ENCODE measurements at places on chromosomes 4 and X.

- no peak for DNase-seq
Observed at GRCh38 chrX:103776546-103776945, at the start of gene PLP1. TSS of gene PLP1 (plus strand) at chrX:103776840. CDS start at chrX:103776996, 156 bp downstream.

GRCh38 chr4:177228599-177228998 is 81.1 kb upstream of the NEIL3 start:
- no peak for DNase-seq

- DNase-seq: no peak
Observed at GRCh38 chr4:129350834-129351721, 255.1 kb downstream of the C4orf33 start.

GRCh38 chr4:109864134-109864533 is 16.2 kb downstream of the LRIT3 start:
- DNase-seq: no peak

DNA sequence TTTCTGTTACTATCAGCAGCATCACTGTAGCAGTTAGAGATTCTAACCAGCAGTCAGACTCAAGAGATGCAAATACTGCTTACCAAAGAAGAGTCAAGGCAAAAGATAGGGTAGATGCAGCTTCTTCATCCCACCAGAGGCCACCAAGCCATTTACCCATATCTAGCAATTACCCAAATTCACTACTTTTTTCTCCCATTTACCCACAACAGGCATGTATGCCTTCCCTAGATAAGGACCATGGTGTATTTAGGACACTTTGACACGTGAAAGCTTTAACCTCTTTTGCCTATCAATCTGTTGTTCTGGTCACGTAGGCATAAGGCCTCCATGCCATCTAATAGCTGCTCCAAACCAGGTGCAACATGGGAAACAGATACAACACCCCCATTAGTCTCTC is 5.6 kb downstream of the LARP7 start:
- DNase-seq: no peak

- peak; percentile 38 for DNase-seq
Observed at GRCh38 chrX:123854329-123854728, 5.5 kb upstream of the XIAP start.

- no peak for DNase-seq
Observed at GRCh38 chrX:39873117-39873516, 224.6 kb downstream of the BCOR start.

DNA sequence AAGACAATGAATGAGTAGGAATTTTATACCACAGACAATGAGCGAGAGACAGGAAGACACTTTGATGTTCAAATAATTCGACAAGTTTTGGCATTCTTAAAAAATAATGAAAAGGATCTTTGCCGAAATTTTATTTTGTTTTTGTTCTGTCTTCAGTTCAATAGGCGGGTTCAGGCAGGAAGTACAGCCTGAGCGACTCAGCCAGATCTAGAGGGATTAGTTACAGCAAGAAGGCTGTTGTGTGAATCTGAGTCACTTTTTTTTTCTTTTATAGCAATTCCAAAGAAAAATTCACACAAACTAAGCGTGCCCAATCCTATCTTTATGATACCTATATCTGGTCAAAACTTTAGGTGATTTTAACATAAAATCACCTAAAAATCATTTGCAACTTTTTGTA is 505.4 kb upstream of the FAM241A start:
- peak; percentile 4 for DNase-seq

- DNase-seq: peak; percentile 21
Observed at GRCh38 chrX:825991-826390, 195.4 kb downstream of the SHOX start.

- DNase-seq: no peak
Observed at GRCh38 chr4:13212936-13213335, 271.2 kb downstream of the RAB28 start.

GRCh38 chr4:136855886-136856285 is 676.4 kb downstream of the PCDH18 start:
- no peak for DNase-seq

GRCh38 chrX:72694170-72694569 is 19.9 kb downstream of the PHKA1 start:
- no peak for DNase-seq

- no peak for DNase-seq
Observed at GRCh38 chr4:47624031-47624441, 139.0 kb downstream of the ATP10D start.

- no peak for DNase-seq
Observed at GRCh38 chr4:38716256-38716655, 52.3 kb downstream of the KLF3 start.

DNA sequence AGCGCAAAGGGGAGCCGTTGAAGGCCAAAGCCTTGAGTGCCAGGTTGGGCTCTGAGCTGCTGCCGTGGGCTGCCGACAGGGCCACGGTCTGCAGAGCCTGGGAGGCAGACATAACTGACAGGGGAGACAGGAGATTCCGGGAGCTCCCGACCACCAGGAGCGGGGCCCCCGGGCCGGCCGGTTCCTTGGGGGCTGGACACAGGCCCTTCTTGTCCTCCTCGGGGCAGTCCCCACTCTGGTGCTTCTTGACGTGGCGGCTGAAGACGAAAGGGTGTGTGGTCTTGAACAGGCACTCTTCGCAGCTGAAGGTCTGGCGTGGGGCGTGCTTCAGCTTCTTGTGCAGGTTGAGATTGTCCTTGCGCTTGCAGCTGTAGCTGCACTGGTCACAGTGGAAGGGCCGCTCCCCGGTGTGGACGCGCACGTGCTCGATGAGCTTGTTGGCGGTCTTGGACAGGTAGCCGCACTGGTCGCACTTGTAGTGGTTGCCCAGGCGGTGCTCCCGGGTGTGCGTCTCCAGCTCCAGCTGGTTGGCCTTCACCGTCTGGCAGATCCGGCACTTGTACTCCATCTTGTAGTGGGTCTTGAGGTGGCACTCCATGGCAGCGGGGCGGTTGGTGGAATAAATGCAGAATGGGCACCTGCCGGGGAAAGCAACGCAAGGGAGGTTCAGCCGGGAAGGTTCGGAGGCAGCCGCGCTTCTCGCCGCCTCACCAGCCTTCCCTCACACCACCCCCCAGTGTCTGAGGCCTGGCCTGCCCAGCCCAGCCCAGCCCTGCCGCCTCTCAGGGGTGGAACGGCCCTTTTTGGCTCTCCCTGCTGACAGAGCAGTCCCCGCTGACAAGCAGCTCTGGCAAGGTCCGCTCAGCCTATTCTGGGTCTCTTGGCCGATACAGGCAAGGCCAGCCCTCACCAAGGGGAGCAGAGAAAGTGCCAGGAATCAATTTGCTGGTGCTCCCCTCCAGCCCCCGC is 81.3 kb downstream of the C4orf51 start:
- DNase-seq: no peak

- DNase-seq: no peak
Observed at GRCh38 chr4:120611092-120611491, 311.4 kb downstream of the PRDM5 start.

- no peak for DNase-seq
Observed at GRCh38 chrX:126339928-126340327, 173.8 kb upstream of the DCAF12L2 start.

DNA sequence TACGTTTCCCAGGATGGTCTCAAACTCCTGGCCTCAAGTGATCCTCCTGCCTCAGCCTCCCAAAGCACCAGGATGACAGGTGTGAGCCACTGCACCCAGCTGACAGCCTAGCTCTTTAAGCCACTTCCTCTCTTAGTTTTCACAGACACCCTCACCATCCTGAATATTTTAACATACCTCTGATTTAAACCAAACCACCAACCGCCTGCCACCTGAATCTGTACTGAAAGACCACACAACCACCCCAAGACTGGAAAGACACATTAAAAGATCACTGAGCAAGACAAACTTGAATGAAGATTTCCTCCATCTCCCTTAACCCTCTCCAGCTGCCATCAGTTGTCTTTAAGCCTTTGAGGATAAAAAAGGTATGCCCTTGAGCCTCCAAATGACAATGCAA is 110.6 kb downstream of the SH3KBP1 start:
- no peak for DNase-seq

GRCh38 chr4:110533590-110533910 is 57.6 kb downstream of the ENPEP start:
- no peak for DNase-seq

GRCh38 chr4:69984030-69984443 is 11.7 kb upstream of the STATH start:
- no peak for DNase-seq

DNA sequence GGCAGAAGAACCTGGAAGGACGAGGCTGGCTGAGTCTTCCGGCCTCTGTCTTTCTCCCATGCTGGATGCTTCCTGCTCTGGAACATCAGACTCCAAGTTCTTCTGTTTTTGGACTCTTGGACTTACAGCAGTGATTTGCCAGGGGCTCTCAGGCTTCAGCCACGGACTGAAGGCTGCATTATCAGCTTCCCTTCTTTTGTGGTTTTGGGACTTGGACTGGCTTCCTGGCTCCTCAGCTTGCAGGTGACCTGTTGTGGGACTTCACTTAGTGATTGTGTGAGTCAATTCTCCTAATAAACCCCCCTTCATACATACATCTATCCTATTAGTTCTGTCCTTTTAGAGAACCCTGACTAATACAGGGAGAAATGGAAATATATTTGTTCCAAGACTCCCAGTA is 265.8 kb downstream of the PCDH18 start:
- DNase-seq: no peak

- no peak for DNase-seq
Observed at GRCh38 chrX:71107762-71108360, 1.3 kb upstream of the CXorf65 start.

DNA sequence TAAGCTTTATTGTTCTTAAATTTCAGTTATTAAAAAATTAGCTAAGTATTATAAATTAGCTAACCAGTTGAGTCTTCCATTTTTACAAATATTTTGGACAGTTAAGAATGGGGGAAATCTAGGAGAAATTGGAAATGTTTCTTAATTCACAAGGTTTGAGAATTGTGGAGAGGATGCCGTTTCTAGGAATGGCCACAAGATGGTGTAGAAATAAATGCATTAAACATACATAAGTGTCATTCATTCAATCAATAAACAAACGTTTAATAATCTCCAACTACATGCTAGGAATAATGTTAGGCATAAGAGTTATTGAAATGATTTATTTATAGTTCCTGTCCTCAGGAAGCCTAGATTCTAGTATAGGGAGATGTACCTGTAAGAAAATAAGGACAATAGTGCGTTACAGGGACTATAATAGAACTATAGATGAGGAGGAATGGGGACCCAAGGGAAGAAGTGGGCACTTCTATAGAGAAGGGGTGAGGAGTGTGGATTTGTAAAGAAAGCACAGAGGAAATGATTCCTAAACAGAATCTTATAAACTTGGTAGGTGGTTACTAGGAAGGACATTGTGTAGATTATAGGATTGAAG is 195.7 kb upstream of the ANK2 start:
- DNase-seq: no peak

GRCh38 chr4:102828497-102828808 is 1.1 kb upstream of the UBE2D3 start:
- DNase-seq: no peak

DNA sequence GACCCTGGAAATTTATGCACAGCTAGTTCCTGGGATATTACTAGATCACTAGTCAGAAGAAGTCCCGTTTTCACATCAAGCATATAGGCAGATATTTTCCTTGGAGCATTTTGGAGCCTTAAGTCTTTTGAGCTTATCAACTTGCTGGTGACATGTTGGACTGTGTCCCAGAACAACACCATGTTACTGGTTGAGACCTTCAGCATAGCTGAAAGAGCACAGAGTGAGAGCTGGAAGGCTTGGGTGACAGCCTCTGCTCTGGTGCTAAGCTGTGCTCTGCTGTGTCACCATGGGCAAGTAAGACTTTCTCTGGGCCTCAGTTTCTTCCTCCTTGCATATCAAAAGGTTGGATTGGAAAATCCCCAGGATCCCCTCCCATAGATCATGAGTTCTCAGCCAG is 116.6 kb upstream of the FRMPD4 start:
- no peak for DNase-seq

- no peak for DNase-seq
Observed at GRCh38 chrX:152989292-152989658, 4.6 kb downstream of the PNMA5 start.

- DNase-seq: no peak
Observed at GRCh38 chrX:101409043-101409442, 1.0 kb downstream of the HNRNPH2 start.

GRCh38 chr4:54085284-54085683 is 14.7 kb upstream of the GSX2 start:
- peak; percentile 69 for DNase-seq

- no peak for DNase-seq
Observed at GRCh38 chr4:184348311-184349233, 125.8 kb downstream of the IRF2 start.

- no peak for DNase-seq
Observed at GRCh38 chrX:47187106-47187677, 6.4 kb upstream of the UBA1 start.

GRCh38 chr4:176383273-176384077 is 63.7 kb downstream of the SPCS3 start:
- no peak for DNase-seq
